ENCODE measurements at places on chromosomes 13 and 19.

DNA sequence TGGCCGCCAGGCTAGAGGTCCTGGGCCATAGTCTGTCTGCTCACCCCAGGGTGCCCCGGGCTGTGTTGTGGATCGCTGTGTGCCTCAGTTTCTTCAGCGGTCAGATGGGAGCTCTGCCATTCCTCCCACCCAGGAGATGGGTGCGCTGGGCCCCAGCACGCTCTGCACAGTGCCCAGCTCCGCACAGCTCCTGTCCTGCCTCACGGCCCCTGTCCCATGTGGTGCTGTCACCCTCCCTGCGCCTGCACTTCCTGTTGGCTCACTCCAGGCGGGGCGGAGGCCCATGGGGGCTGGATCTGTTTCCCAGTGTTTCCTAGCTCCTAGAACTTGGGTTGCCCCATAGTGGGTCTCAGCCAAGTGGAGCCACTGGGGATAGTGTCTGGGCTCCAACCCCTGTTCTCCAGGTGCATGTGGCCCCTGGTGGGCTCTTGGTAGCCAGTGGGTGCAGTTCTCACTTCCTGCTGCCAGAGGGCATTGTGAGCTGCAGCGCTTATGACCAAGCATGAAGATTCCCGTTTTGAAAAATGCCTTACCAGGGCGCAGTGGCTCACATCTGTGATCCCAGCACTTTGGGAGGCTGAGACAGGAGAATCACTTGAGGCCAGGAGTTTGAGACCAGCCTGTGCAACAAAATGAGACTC, 69.8 kb downstream of the KDM4B start:
- no peak for DNase-seq

DNA sequence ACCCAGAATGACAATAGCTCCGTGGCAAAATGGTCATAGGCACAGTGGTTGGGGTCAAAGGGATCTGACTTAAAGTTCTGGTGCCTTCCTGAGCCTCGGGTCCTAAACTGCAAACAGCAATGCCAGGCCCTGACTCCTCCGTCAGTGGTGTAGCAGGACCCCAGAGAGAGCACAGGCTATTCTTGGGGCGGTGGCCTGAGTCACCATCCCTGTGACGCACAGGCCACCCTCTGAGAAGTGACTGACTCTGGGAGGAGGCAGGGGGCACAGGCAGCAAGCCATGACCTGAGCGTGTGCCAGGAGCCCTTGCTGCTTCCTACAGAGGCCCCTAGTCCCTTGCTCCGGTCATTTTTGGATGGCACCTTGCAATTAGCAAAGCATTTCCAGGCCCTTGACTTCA, 18.7 kb downstream of the PLVAP start:
- no peak for DNase-seq

GRCh38 chr13:43567608-43568007, 219.2 kb downstream of the ENOX1 start:
- no peak for DNase-seq

DNA sequence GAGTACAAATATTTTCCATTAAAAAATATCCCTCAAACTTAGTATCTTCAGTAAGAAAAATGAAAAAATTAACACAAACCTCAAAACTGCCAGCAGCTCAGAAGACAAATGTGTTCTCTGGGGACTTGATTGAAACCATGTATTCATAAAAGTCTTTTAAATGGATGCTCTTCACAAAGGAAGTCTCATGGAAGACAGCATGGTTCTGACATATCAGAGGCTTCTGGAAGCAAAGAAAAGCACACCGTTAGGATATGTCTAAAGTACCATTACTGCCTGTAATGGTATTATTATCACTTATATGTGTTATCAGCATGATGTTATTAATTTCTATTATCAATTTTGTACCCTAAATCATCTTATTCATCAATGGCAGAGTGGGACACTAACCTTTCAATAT, 302.8 kb downstream of the ENOX1 start:
- DNase-seq = no peak

GRCh38 chr19:36060430-36060829, 5.7 kb downstream of the WDR62 start:
- DNase-seq = no peak

DNA sequence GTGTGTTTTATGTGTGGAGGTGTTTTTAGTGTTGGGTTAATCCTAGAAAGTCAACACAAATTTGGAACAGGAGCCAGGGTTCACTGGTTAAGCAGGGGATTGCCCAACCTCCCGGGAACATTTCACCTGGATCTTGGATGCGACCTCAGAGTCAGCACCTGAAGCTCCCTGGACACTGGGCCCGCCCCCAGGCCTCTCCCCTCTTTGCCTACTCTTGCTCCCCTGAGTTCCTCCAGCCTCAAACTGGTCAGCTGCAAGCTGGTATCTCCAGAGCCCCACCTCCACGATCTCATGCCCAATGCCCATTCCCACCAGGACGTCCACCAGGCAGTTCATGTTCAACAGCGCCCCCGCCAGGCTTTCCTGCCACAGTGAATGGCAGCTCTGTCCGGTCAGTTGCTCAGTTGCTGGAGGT, 9.7 kb downstream of the HSD17B14 start:
- no peak for DNase-seq

- DNase-seq = no peak
These were observed 154.3 kb downstream of the SIPA1L3 start for GRCh38 chr19:38061294-38061693.

- no peak for DNase-seq
These were observed 20.4 kb downstream of the MLLT1 start for GRCh38 chr19:6259312-6259861.

- DNase-seq = no peak
These were observed 1.8 kb upstream of the ONECUT3 start for GRCh38 chr19:1751367-1752008.

GRCh38 chr13:66994097-66994496, 236.0 kb downstream of the PCDH9 start:
- no peak for DNase-seq

- no peak for DNase-seq
These were observed 521.0 kb downstream of the SUCLA2 start for GRCh38 chr13:47480121-47480520.

DNA sequence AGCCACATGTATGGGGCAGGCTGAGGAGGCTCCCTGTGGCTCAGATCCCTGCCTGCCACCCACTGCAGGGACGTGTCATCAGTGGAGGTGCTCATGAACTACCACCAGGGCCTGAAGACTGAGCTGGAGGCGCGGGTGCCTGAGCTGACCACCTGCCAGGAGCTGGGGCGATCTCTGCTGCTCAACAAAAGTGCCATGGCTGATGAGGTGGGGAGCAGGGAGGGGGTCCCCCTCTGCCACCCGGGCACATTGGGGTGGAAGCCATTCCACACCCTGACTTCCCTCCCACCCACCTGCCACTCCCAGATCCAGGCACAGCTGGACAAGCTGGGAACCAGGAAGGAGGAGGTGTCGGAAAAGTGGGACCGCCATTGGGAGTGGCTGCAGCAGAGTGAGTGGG, 11.3 kb upstream of the SHKBP1 start:
- DNase-seq = no peak

- DNase-seq = no peak
These were observed 45.8 kb downstream of the TNFSF13B start for GRCh38 chr13:108315273-108315672.

- DNase-seq = no peak
These were observed 536.7 kb upstream of the HTR2A start for GRCh38 chr13:47433461-47434005.

DNA sequence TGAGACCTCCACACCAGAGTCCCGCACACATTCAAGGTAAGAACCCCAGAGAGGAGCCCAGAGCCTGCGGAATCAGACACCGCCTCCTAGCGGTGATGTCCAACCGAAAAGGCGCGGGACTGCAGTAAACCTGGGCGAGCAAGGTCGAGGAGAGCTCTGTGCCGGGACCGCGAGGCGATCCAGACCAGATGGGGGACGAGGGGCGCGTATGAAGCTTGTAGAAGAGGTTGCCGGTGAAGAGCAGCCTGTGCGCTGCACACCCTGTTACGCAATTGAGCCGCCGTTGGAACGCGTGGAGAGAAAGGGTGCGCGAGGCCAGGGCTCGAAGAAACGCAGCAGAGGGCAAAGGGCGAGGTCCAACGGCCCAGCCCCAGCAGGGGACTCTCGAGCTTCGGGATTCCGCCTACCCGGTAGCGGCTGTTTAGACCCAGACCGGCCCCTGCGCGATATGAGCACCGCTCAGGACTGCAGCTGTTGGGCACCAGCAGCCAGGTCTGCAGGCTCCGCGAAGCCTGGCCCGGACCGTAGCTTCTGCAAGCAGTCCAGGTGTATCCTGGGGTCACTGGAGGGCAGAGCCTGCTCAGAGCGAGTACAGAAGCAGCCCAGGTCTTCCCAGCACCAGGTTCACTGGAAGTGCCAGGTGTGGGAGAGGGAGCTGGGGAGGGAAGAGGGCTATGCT, 65.9 kb upstream of the ZNF599 start:
- DNase-seq = no peak

DNA sequence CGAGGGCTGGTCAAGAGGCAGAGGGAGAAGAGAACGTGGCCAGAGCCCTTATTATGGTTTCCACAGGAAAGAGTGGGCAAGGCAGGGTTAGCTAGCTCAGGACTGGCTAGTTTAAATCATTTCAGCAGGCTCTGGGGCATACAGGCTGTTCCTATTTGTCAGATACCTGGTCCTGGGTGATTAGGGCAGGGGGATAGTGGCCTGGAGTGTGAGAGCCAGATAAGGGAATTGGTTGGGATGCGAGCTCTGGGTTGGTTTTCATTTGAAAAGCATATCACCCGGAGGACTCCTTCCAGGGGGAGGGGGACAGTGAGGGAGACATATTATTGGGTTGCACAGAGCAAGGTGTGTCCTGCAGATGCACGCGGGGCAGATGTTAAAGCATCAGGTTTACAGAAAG, 75.3 kb upstream of the CLDN10 start:
- DNase-seq = no peak

DNA sequence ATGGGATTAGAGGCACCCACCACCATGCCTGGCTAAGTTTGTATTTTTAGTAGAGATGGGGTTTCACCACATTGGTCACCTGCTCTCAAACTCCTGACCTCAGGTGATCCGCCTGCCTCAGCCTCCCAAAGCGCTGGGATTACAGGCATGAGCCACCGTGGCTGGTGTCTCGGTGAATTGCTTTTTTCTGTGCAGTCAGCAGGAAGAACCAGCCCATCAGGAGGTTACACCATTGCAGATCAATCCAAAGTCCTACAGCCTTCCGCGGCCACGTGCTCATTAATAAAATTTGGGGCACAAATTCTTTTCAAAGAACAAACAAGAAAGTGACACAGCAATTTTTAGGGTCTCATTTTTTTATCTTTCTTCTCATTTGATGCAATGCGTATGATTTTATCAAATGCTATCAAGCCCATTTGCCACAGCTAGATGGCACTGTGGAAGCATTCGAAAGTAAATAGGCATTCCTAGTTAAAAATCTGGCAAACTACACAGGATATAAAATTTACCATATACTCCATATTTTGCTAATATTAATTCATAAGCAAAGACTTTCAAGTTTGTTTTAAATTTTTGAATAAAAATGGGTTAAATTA, 54.4 kb upstream of the ZNF835 start:
- no peak for DNase-seq

- DNase-seq = no peak
These were observed 131.0 kb upstream of the ZNF91 start for GRCh38 chr19:23526302-23526701.

DNA sequence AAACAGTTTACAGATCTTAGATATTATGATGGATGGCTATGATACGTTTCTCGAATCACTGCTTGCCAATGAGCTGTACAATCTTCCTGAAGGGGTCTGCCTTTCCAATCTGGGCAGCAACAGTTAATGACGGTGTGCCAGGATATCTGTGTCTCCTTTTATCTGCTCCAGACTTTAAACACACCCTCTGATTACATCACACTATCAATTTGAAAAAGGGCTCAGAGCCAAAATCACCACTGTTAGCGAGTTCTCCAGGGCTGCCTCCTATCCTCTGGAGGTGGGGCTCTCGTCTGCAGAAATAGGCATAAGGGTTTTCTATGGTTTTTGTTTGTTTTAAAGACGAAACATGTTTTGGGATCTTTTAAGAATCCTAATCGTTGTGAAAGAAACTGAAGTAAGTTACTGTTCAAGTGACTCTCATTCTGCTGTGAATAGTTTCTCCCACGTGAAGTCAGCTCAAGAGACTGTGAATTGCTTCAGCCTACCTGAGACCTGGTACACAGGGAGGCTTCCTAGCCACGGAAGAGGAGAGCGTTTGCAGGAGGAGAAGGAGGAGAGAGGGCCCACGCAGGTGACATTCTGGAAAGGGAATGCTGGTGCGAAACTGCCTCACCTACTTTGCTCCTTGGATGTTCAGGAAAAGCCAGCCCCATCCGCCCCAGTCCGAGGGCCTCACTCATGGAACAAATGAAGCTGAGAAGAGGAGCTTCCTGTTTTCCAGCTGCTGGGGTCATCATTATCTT, 15.2 kb upstream of the GJA3 start:
- DNase-seq = no peak

GRCh38 chr19:23470873-23471545, 75.7 kb upstream of the ZNF91 start:
- no peak for DNase-seq

DNA sequence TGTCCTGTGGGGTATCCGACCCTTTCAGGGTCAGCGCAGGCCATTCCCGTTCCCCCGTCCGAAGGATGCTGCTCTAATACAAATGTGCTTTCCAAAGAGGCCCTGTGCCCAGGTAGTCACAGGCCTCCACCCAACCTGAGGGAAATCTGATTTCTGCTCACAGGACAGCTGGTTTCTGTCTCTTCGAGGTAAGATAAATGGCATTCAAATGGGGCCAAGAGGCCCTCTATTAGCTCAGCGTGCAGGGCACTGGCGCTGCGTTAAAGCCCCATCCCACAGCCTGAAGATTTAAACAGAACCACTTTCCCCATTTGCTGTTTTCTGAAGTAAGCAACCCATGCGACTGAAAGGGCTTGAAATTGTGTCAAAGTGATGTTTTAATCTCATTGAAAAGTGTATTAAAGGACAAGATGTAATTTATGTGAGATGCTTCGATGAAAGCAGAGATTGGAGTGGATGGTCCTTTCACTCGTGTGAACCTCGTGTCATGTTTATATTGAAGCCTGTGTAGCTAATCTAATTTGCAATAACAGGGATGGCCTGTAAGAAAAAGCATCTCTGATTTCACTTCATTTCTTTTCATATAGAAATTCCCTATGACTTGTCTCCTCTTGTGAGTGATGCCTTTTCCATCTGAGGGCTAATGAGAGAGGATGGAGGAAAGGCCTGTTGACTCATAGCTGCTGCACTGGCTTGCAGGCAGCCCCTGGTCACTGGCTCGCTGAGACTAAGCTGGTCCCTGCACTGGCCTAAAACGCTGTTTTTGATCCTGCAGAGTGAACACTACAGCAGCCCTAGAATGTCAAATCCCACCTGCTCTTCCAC, 7.3 kb upstream of the SOX1 start:
- no peak for DNase-seq

Data from stimulated activated CD4-positive, alpha-beta T cell treated with anti-CD3 and anti-CD28 coated beads, Interleukin-15, amount 100 ng/mL, for 1 hour (primary cell).